NCI-H2171 treated with DMSO at 0.1 percent for 48 hours (cell line): ENCODE measurements at places on chromosomes 11 and 22.

- DNase-seq, result no peak
Measured at GRCh38 chr11:122645847-122646246, 9.7 kb upstream of the UBASH3B start.

DNA sequence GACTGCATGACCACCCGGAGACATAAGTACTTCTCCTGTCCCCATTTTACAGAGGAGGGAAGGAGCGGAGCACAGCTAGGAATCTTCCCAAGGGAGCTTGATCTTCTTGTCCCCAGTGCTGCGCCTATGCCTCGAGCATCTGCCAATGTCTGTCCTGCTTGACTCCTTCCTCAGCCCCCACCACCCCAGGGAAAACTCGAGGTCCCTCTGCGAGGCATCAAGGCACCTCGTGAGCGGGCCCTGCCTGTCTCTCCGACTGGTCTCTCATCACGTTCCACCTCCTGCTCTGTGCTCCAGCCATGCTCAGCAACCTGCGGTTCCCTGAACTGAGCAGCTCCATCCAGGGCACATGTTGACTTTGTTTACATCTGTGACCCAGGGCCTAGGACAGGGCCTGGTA is 2.5 kb downstream of the NCF4 start:
- no peak for DNase-seq

DNA sequence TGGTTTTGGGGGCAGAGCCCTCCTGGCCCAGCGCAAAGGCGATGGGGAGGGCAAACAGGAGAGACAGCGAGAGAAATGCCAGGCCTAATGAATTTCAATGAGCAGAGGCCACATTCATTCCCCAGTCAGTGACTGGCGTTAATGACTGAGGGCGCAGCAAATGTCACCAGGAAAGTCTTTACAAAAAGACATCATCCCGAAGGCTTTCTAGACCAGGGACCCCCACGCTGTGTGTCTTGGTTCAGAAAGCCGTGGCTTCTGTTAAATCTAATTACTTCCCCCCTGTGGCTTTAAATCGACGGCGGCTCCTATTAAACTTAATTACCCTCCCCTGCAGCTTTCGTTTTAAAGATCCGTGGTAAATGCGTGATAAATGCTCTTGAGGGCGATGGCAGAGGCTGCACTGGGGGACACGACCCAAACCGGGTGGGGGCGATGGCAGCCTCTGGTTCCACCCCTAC is 1.6 kb upstream of the FGF19 start:
- DNase-seq, result no peak

GRCh38 chr11:23536907-23537306 is 676.6 kb upstream of the CCDC179 start:
- DNase-seq, result no peak
